ENCODE measurements at places on chromosomes 7 and 10.

- DNase-seq: no peak
These were observed 598.3 kb downstream of the INHBA start for GRCh38 chr7:41104631-41105030.

DNA sequence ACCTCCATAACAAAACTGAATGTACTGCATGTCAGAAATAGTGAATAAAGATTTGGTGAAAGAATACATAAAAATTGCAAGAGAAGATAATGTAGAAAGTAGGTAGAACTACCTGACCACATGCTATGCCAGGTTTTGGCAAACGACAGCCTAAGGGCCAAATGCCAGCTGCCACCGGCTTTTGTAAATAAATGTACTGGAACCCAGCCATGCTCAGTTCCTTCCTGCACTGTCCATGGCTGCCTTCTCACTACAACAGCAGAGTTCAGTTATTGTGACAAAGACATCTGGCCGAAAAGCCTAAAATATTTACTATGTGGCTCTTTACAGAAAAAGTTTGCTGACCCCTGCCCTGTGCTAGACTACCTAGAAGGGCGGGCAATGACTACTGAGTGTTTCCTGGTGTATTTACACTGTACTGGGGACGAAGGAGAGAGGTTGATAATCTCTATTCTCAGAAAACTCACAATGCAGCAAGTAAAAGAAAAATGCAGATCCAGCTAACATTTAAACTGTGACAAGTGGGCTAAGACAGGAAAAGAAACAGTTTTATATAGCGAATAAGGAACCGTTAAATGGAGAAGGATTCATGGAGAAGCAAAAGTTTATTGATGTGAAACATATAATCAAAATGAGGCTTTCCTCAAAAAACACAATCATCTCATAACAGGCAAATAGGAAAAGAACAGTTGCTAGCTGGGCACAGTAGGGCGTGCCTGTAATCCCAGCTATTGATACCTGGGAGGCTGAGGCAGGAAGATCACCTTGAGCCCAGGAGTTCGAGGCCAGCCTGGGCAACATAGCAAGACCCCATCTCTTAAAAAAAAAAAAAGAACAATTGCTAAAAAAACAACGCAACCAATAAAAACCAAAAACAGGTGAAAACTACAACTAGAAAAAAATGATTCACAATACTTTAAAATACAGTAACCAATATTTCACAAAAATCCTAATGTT lies 13.7 kb downstream of the KIN start:
- DNase-seq: no peak

DNA sequence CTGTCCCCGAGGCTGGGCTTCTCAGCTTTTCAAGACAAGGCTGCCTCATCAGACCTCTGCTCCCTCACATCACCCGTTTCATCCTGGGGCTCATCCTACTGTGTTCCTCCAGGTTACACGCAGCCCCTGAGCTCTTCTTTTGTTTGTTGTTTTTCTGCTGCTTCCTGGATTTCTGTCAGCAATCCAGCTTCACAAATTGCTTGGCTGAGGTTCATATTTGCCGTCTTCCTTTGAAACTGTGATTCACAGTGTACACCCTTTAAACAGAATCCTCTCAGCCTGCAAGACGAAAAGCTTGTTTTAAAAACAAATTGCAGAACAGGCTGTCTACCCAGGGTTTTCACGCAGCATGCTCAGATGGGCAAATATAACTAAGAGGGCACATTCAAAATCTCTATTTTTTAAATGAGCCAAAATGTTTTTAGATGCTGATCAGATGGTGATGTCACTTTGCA lies 39.1 kb upstream of the PARD3 start:
- no peak for DNase-seq

DNA sequence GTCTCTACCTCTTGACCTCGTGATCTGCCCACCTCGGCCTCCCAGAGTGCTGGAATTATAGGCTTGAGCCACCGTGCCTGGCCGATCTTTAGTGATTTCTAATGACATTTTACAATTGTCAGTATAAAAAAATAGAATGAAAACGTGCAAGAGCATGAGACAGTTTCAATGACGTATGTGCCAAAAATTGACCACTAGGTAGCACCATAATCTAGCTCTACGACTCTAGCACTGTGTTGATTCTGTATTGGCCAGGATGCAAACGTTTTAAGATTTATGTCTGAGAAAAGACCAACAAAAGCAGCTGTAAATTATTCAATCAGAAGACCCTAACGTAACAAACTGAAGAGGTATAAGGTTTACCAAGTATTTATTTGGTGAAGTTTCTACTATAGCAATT lies 25.4 kb upstream of the EXOC6 start:
- DNase-seq: no peak

Data from central memory CD8-positive, alpha-beta T cell (primary cell).